Kasumi-1 (cell line): ENCODE measurements at places on chromosomes 3 and 15.

DNA sequence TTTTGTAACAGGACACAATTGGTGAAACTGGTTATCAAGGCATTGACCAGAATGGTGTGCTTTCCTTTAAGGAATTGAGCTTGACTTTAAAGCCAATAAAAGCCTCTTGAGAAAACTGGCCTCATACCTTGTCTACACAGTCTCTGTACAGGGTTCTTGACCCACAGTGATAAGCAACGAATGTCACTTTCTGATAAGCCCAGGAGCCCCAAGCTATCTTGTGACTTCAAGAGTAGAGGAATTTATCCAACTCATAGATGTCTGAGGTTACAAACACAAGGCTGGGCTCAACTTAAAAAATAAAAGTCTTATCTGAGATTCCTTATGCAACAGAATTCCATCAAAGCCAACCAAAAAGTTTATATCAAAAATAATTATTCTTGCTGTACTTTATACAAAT, 212.1 kb downstream of the GBE1 start:
- DNase-seq, result no peak

GRCh38 chr3:130783629-130784028, 37.0 kb upstream of the PIK3R4 start:
- no peak for DNase-seq

GRCh38 chr3:159953325-159954085, 35.1 kb upstream of the IL12A start:
- DNase-seq, result peak; percentile 13

DNA sequence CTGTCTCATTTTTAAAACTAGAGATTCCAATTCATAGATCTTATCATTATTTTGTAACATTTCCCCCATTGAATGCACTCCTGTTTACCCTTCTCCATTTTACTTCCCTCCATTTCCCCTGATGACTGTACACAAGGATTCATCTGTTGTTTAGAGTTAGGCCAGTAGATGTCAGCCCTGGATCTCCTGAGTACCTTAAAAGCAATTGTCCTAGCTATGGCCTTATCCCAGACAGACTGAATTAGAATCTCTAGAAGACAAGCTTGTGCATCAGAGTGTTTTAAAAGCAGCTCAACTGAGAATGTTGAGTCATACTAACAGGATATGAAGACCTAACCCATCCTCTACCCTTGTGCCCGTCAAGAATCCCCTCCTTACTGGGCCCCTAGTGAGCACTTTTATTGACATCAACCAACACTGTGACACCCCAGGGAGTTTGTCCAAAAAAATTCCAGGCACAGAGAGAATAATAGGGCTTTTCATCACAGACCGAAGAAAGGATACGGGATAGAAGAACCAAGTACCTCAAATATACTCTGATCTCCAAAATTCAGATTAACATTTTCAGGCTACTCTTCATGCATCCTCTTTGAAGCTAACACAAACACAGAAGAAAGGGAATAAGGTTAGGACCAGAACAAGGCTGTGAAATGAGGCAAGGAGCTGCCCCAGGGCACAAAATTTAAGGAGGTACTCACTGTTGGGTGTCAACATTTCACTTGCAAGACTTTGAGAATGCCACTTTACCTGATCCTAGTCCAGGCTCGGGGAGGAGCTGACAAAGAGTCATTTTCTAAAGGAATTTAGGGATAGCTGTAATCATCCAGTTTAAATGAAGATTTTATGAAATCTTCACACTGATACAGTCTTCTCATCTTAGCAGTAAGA, 17.1 kb downstream of the ZBED2 start:
- DNase-seq, result peak; percentile 36

DNA sequence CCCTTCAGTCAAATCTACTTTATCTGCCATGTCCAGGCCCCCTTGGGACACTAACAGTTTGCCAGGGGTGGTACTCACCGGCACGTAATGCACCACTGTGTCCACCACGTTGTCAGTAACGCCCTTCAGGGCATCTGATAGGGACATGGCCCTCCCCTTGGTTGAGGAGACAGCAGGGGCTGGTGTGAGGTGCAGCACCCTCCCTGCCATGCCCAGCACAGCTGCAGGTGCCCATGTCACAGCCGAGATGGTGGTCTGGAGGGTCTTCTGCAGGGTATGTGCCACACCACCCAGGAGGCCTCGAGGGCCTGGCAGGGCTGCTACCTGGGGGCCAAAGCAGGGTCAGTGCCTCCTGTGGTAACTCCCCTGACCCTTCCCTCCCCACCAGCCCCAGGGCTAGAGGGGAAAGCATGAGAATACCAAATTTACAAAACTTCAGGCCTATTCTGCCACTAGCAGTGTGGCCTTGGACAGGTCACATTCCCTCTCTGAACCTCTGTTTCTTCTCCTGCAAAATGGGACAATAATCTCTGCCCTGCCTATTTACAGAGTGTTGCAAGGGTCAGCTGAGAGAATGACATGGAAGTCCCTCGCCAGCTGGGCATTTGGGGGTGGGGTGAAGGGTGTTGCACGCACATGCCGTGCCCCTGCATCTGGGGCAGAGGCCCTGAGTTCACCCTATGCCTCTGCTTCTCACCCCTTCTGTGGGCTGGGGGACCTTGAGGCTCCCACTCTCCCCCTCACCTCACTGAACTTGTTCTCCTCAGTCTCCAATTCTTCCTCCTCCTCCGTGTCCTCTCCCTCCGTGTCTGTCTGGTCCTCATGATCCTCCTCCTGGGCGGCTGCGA, 11.8 kb upstream of the KIF7 start:
- DNase-seq, result no peak

DNA sequence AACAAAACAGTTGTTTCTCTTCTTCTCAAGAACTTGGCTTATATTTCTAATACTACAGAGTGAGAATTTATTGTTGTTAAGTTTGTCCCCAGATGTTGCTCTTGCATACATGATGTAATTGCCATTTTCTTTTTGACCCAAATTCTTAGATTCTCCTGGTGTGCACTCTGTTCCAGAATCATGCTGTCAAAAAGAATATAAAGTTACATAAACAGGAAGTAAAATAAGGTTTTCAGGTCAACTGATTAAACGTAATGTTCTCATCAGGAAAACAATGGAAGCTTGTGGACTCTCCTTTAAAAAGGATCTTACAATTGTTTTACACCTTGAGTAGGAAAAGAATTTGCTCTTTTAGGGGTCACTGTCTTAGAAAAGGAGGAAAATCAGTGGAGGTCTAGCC, 121.8 kb downstream of the ADAM10 start:
- DNase-seq, result no peak

GRCh38 chr3:150725548-150725947, 21.8 kb upstream of the ERICH6 start:
- DNase-seq, result no peak

DNA sequence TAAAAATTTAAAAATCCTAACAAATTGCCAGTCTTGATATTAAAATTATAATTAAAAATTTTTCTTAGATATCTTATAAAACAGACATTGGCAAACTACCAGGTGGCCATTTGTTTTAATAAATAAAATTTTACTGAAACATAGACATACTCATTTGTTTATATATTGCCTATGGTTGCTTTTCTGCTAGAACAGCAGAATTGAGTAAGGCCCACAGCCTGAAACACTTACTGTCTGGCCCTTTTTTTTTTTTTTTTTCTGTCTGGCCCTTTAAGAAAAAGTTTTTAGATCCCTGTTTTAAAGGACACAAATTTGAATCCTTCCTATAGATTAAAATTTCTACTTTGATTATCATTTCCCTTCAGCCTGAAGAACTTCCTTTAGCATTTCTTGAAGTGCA, 60.5 kb upstream of the CTDSPL2 start:
- no peak for DNase-seq

- no peak for DNase-seq
Observed at GRCh38 chr3:115551016-115551415, 72.3 kb upstream of the GAP43 start.

- no peak for DNase-seq
Observed at GRCh38 chr15:73854265-73854664, 19.1 kb upstream of the TBC1D21 start.

DNA sequence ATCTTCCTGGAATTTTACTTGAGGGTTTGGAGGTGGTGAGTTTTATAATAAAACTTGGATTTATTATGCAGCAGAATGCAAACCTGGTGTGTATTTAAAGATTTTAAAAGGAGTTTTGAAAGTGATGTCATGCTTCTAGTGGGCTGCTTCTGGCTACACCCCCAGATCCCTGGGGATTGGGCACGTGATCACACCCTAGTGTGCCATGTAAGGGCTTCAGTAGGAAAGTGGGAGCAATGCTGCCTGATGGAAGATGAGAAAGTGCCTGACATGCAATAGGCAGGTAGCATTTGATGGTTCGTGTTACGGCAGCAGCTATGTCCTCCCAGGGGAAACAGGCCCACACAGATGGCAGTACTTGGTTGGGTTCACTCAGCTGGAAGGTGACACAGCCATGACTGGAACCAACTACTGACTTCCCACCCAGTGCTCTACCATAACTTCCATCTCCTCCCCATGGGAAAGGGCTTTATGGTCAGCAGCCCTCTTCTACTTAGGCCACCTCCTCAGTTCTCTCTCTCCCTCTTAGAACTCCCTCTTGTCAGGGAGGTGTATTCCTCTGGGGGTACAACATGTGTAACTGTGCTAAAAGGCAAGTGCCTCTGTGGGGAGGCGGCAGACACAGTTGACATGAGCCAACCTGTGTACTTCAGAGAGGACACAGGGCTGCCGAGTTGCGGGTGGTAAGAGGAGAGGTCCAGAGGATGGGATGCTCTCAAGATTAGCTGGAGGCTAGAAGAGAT, 5.6 kb downstream of the ITPKA start:
- DNase-seq, result no peak

DNA sequence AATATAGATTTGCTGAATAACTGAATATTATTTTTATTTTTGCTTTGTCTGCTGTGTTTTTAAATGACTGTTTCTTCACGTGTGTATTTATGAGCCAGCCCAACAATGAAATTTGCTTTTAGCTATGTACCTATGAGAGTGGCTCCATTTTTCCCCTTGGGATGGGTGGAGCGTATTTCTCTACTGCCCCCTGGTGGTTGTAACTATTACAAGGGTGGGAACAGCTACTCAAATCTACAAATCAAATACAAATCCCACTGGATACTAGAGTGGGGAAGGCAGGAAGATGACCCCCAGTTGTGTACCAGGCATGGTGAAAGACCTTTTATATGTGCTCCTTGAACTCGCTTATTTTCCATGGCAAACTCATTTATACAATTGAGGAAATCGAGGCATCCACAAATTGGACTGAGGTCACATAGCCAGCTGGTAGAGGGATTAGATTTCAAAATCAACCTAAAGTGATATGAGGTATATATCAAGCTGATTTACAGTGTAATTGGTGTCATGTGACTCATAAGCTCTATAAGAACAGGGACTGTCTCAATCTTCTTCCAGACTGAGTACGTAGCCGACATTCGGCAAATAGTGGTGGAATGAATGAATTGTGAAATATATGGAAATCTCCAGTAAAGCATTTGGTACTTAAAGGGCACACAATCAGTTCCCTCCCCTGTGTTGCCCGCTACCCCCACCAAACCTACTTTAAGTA, 69.5 kb upstream of the VEPH1 start:
- DNase-seq, result peak; percentile 71

- DNase-seq, result no peak
Observed at GRCh38 chr3:170746175-170746942, 123.6 kb downstream of the RPL22L1 start.
